ENCODE measurements at places on chromosomes 7 and 10.

GRCh38 chr7:70214071-70214470, 615.8 kb downstream of the AUTS2 start:
- DNase-seq = no peak

DNA sequence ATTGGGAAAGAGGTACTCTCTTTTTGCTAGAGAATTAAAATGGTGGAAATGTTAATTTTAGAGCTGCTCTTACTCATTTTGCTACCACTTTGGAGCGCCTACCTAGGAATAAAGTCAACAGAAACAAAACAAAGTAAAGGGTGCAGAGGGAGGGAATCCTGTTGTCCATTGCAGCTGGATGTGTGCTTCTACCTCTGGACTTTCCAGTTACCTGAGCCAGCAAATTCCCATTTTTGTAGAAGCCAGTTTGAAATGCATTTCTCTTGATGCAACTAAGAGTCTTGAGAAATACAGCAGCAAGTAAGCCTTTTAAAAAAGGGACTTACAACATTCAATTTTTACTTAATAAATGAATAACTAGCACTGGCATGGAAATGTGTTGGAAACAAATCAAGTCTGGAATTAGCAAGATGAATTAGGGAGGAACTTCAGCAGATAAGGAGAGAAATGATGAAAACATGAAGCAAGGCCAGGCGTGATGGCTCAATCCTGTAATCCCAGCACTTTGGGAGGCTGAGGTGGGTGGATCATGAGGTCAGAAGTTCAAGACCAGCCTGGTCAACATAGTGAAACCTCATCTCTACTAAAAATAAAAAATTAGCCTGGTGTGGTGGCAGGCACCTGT, 113.5 kb upstream of the CTTNBP2 start:
- DNase-seq = no peak

DNA sequence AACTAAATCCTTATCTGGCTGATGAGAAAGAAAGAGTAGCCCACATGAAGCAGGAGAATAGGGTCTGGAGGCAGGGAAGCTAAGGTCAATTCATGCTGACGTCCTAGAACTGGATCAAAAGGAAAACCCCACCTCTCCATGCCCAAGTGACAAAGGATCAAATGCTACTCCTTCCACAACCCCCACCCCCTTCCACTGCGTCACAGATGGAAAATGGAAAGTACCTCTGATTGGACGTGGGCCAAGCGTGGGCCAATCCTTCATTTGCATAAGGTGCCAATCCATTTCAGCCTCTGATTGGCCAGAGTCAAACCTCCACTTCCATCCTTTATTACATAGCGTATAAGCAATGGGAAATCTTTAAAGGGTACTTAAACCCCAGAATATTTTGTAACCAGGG, 431.3 kb upstream of the ETV1 start:
- no peak for DNase-seq

DNA sequence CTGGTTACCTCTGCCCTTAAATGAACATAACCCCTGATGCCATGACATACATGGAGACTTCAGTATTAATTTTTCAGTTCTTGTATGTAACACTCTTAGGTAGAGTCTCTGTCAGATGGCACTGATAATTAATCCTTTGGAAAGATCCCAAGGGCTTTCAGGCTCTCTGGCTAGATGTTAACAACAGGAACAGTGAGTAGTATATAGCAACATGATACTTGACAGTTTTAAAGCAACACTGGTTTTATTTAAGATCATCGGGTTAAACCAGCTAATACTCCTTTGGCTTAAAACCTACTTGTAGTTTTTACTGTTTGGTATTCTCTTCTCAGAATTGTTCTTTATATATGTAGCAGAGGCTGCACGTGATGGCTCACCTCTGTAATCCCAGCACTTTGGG, 27.3 kb downstream of the AHCYL2 start:
- no peak for DNase-seq

- DNase-seq = no peak
Observed at GRCh38 chr10:91123261-91123660, 97.2 kb upstream of the PCGF5 start.

GRCh38 chr7:16847381-16847860, 34.4 kb downstream of the AGR3 start:
- no peak for DNase-seq

DNA sequence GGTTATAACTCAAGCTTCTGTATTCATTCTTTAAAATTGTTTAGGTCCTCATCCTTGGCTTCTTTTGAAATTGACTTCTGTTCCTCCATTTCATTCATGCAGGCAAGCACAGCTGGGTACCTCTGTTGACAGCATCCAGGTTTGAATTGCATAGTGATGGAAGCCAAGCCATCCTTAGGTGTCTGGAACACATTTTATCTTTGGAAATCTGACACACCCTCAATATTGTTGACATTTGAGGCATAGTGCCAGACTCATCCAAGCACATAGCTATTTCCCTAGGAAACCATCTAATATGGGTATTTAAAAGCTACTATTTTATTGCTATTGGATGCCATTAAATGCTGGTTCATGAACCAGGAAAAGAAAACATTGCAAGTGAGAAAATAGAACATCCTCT, 142.1 kb upstream of the PTPRZ1 start:
- DNase-seq = no peak

DNA sequence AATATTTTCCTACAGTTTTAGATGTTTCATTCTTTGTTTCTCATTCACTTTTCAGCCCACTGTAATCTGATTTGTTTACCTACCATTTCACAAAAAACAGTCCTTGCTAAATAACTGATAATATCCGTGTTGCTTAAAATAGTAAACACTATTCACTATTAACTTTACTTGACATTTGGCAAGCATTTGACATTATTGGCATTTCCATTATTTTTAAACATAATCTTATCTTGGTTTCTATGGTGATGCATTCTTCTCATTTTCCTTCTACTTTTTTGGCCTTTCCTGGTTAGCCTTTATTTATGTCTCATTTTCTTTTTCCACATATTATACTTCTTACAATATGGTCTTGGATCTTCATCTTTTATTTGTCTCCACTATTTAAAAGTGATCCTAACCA, 715.3 kb downstream of the DNAJB9 start:
- DNase-seq = no peak

DNA sequence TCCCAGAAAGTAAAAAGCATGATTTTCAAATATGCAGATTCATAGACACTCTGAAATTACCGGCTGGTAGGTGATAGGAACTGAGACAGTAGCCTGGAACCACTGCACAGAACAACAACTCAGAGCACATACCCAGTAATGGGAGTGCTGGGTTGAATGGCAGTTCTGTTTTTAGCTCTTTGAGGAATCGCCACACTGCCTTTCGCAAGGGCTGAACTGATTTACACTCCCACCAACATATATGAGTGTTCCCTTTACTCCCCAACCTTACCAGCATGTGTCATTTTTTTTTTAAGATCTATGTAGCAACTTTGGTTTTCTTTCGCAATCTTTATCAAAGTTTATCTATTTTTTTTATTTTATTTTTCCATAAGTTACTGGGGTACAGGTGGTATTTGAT, 358.8 kb downstream of the CALN1 start:
- DNase-seq = no peak

- no peak for DNase-seq
Observed at GRCh38 chr10:127813290-127813689, 76.3 kb downstream of the FOXI2 start.

GRCh38 chr7:142833174-142834048, 21.5 kb upstream of the EPHB6 start:
- no peak for DNase-seq

DNA sequence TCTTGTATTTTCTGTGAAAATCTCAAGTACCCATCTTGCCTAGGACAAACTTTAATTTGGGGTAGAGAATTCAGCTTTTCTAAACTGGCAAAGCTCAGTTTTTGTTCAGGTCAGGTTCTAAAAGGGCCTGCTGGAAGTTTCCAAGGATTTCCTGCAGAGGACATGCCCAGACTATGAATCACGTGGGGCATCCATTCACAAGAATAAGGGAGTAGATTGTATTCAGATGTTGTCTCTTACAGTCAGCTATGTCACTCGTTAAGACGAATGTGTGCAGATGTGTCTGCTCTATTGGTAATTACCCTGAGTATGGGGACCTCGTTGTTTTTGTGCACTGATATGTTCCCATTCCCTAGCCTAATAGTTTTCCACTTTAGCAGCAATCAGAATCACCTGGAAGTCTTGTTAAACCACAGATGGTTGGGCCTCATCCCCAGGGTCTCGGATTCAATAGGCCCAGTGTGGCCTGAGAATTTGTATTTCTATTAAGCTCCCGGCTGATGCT, 81.0 kb upstream of the ITPRID1 start:
- DNase-seq = no peak

DNA sequence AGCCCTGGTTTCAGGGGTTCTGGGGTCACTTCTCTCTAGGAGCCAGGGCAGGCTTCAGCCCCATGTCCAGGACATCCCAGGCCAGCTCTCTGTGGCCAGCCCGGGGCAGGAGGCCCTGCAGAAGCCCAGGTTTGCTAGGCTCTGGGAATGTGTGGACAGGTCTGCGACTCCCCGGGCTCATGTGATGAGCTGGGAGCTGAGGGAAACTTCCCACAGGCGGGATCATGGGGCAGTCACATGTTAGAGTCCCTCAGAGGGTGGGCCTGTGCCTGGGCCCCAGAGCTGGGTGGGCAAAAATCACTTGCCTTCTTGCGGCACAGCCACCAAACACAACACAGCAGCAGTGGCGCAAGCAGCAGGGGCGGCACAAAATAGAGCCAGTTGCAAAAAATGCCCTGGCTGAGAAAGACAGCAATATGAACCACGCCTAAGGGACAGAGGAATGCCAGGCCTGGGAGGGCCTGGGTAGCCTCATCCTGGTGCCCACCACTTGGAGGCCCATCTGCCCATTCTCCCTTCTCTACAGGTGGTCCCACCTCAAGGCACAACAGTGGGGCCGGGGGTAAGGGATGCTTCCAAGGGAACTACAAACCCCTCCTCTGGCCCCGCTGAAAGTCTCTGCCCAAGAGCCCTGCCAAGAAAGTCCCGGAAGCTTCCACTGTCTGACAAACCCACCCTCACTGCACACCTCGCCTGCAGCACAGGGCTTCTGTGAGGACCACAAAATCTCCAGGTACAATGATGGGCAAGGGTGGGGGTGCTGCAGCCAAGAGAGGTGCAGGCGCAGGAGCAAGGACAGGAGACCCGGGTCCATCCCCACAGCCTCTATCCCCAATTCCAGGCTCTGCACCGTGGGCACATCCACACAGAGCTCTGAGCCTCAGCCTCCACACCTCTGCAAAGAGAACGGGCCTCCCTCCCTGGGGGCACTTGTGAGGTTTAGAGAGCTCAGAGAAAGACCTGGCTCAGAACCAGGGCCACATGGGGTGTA, 34.6 kb upstream of the ANTXRL start:
- no peak for DNase-seq

DNA sequence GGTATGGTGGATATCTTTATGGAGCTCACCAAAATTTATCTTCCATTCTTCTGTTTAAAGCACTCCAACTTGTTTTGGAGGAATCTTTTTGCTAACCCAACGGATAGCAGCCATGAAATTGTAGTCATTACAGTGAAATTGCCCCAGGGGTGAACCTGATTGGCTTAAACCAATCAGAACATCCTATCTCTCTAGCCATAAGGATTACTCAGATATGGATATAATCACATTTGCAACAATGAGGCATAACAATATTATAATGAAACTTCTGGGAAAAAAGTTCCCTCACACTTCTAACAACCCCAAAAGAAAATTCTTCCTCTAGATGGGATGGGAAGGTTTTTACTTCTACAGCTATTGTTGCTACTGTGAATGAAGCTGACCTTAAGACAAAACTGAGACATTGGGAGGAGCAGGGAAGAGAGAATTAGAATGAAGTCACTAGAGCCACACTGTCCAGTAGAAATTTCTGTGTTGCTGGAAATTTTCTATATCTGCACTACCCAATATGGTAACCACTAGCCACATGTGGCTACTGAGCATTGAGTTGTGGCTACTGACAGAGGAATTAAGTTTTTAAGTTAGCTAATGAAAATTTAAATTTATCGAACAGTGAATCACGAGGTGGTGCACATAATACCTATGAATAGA, 50.4 kb upstream of the ARHGAP21 start:
- no peak for DNase-seq

- DNase-seq = no peak
Observed at GRCh38 chr10:68086011-68086410, 10.9 kb upstream of the HERC4 start.

DNA sequence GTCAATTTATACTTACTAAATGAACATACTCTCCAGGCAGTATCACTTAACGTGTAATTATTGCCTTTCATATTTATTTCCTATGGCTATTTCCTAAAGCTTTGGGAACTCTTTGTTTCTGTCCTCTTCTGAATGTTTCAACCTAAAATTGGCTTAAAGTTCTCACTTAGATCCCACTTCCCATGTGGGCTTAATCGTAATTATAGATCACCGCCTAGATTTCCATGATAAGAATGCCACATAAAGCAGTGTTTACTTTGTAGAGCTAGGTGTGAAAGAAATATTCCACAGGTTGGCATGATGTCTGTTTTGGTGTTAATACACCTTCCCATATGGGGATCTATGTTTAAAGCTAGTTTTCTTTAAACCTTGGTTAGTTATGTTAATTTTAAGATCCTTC, 1.5 kb downstream of the HDAC9 start:
- no peak for DNase-seq

GRCh38 chr7:10034843-10035556, 938.7 kb upstream of the PHF14 start:
- DNase-seq = no peak

GRCh38 chr7:150909200-150909995, 57.1 kb downstream of the AOC1 start:
- DNase-seq = no peak

DNA sequence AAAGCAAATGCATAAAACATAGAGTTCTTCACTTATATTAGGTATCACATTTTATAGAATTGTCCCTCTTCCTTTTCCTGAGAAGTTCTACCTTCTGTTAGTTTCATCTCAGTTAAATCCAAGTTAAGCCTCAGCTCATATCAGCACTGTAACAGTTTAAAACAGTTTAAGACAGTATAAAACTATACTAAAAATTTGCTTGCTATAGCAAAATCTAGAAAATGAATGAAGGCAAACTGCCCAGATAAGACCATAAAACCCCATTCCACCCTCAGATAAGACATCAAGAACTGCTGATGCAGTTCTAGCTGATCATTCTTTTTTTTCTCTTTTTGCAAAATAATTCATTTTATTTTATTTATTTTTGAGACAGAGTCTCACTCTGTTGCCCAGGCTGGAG, 177.2 kb downstream of the RNF133 start:
- no peak for DNase-seq

- DNase-seq = no peak
Observed at GRCh38 chr7:46885167-46885566, 696.7 kb downstream of the TNS3 start.

- DNase-seq = no peak
Observed at GRCh38 chr7:32319012-32319382, 171.2 kb downstream of the LSM5 start.

- no peak for DNase-seq
Observed at GRCh38 chr10:113498997-113499396, 53.9 kb upstream of the HABP2 start.

GRCh38 chr7:70355198-70356020, 757.1 kb downstream of the AUTS2 start:
- no peak for DNase-seq

- DNase-seq = no peak
Observed at GRCh38 chr7:132275416-132276233, 300.6 kb downstream of the PLXNA4 start.

GRCh38 chr10:48548531-48549135, 56.2 kb downstream of the ARHGAP22 start:
- DNase-seq = no peak
